Osteoblast (primary cell): ENCODE measurements at places on chromosomes 1 and 21. TPM values are rescaled to one million over a fixed set of nuclear protein-coding genes. Genes with fewer than 3 reads are reported as not detected.

Gene S100A8
- total RNA-seq, result not detected in 2 replicates

Gene CR2
- not detected in 2 replicates for total RNA-seq

Gene DCDC2B
- total RNA-seq, result under 0.01 TPM in 1 of 2 replicates, not detected in the other

Gene ZFP69
- 3.6 and 4.4 TPM in 2 replicates for total RNA-seq

Gene TFF1
- not detected in 2 replicates for total RNA-seq

Gene TMEM82
- not detected in 2 replicates for total RNA-seq

Gene TMEM81
- 1.5 and 1.8 TPM in 2 replicates for total RNA-seq

Gene FAM72A
- total RNA-seq, result 2.2 and 3.2 TPM in 2 replicates

Gene TSSK3
- total RNA-seq, result 1.5 and 1.8 TPM in 2 replicates

Gene NTRK1
- 0.36 and 0.88 TPM in 2 replicates for total RNA-seq

Gene HLX
- total RNA-seq, result 7.4 and 9.0 TPM in 2 replicates

Gene TSTD1
- 0.72 and 1.8 TPM in 2 replicates for total RNA-seq

Gene S100A1
- 0.29 TPM in 1 of 2 replicates, not detected in the other for total RNA-seq

Gene VASH2
- total RNA-seq, result 1.1 and 2.1 TPM in 2 replicates

Gene SAMSN1
- under 0.01 TPM in 1 of 2 replicates, not detected in the other for total RNA-seq

Gene FLG2
- not detected in 2 replicates for total RNA-seq

Gene PWP2
- 2.2 and 2.7 TPM in 2 replicates for total RNA-seq

Gene FCAMR
- not detected in 2 replicates for total RNA-seq

Gene ARHGEF11
- total RNA-seq, result 45.4 and 50.3 TPM in 2 replicates

Gene MX2
- 12.4 and 14.5 TPM in 2 replicates for total RNA-seq

Gene STXBP3
- 63.1 and 68.4 TPM in 2 replicates for total RNA-seq

Gene RBP7
- total RNA-seq, result not detected in 2 replicates

Gene SLAMF6
- total RNA-seq, result not detected in 2 replicates

Gene S1PR1
- total RNA-seq, result 25.7 and 27.1 TPM in 2 replicates

Gene CHAF1B
- total RNA-seq, result 1.8 and 2.4 TPM in 2 replicates
